Fibroblast of lung (primary cell): ENCODE measurements at places on chromosomes 3 and 15. TPM values are rescaled to one million over a fixed set of nuclear protein-coding genes. Genes with fewer than 3 reads are reported as not detected.

CYP1A2 gene
- total RNA-seq, result not detected in 2 replicates

CACNA1D gene
- total RNA-seq, result 0.17 and 0.77 TPM in 2 replicates

SNAP23 gene
- total RNA-seq, result 79.1 and 84.6 TPM in 2 replicates

C2CD4A gene
- not detected in 2 replicates for total RNA-seq

PRSS50 gene
- not detected in 2 replicates for total RNA-seq

GCNT3 gene
- total RNA-seq, result 0.17 and 0.26 TPM in 2 replicates

FSIP1 gene
- total RNA-seq, result 3.9 and 5.1 TPM in 2 replicates

VILL gene
- total RNA-seq, result 6.7 and 9.4 TPM in 2 replicates

TTLL13 gene
- under 0.01 TPM in 1 of 2 replicates, not detected in the other for total RNA-seq

SCAANT1 gene
- 1.7 TPM in 1 of 2 replicates, not detected in the other for total RNA-seq

PLXNB1 gene
- 37.2 and 44.6 TPM in 2 replicates for total RNA-seq

DPH6 gene
- 12.8 and 13.5 TPM in 2 replicates for total RNA-seq

CPA3 gene
- total RNA-seq, result not detected in 2 replicates

SH2D7 gene
- total RNA-seq, result not detected in 2 replicates

CCDC39 gene
- total RNA-seq, result under 0.01 TPM in 2 replicates

PRKAR2A gene
- 17.8 and 18.7 TPM in 2 replicates for total RNA-seq

CCR5 gene
- under 0.01 TPM in 2 replicates for total RNA-seq

KBTBD13 gene
- not detected in 2 replicates for total RNA-seq

SERPINI1 gene
- total RNA-seq, result 1.3 and 5.8 TPM in 2 replicates

ACKR2 gene
- total RNA-seq, result under 0.01 and 0.26 TPM in 2 replicates

AQR gene
- 18.2 and 19.7 TPM in 2 replicates for total RNA-seq

SRGAP3 gene
- 10.0 and 12.4 TPM in 2 replicates for total RNA-seq

- H3K4me3 ChIP-seq, result no peak overlapping the region
- no peaks in the 10 kb centered on the region for H3K27me3 ChIP-seq
- H3K36me3 ChIP-seq, result no peaks in the 10 kb centered on the region
- no peak for DNase-seq
Observed at GRCh38 chr3:4749567-4750002, 229.7 kb upstream of the BHLHE40 start.

GRCh38 chr15:52960283-52960682, 170.1 kb upstream of the ONECUT1 start:
- no peaks in the 10 kb centered on the region for H3K27me3 ChIP-seq
- H3K27ac ChIP-seq, result no peak overlapping the region
- DNase-seq, result no peak
- no peaks in the 10 kb centered on the region for H3K4me1 ChIP-seq
- no peaks in the 10 kb centered on the region for H3K36me3 ChIP-seq

GRCh38 chr3:57009802-57010201, 50.7 kb upstream of the SPATA12 start:
- no peaks in the 10 kb centered on the region for H3K36me3 ChIP-seq
- H3K4me1 ChIP-seq, result peaks cover 13% of the 10 kb centered on the region
- no peak for DNase-seq
- H3K27me3 ChIP-seq, result no peaks in the 10 kb centered on the region
- no peak overlapping the region for H3K4me3 ChIP-seq

- no peaks in the 10 kb centered on the region for H3K4me1 ChIP-seq
- no peaks in the 10 kb centered on the region for H3K36me3 ChIP-seq
- H3K4me3 ChIP-seq, result no peak overlapping the region
- H3K27ac ChIP-seq, result no peak overlapping the region
Observed at GRCh38 chr15:77628010-77628409, 4.7 kb downstream of the LINGO1 start.

DNA sequence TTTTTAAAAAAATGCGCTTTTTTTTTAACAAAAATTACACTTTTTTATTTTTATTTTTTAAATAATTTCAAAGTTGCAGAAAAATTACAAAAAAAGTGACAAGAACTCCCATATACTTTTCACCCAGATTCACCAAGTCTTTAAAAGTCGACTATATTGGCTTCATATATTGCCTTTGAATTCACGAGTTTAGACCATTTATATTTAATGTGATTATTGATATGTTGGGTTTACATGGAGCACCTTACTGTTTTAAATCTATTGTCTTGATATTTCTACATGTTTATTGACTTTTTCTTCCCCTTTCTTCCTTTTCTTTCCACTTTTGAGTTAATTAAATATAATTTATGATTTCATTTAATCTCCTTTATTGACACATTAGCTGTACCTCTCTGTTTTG, 127.2 kb downstream of the OPA1 start:
- H3K27me3 ChIP-seq, result peaks cover 5% of the 10 kb centered on the region
- DNase-seq, result no peak
- no peaks in the 10 kb centered on the region for H3K36me3 ChIP-seq
- H3K4me1 ChIP-seq, result no peaks in the 10 kb centered on the region

DNA sequence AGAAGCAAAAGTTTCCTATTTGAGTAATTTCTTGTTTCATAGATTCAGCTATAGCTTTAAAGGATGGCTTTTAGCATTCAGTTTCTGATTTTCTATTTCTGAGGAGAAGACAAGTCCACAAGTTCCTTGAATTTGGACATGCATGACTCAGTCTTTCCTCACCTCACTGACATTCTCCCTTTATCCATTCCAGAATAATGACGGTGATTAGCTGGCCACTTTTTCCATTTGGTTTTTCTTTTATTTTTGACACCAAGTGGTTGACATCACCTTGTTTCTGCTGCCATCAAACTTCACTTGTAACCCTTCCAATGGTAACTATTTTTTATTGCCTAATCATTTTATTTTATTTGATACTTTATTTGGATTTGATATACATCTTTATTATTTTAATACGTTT, 404.4 kb upstream of the KCNMB2 start:
- no peak overlapping the region for H3K27ac ChIP-seq
- no peaks in the 10 kb centered on the region for H3K4me1 ChIP-seq
- no peak overlapping the region for H3K4me3 ChIP-seq
- no peaks in the 10 kb centered on the region for H3K36me3 ChIP-seq
- DNase-seq, result peak; percentile 89
- no peaks in the 10 kb centered on the region for H3K27me3 ChIP-seq

DNA sequence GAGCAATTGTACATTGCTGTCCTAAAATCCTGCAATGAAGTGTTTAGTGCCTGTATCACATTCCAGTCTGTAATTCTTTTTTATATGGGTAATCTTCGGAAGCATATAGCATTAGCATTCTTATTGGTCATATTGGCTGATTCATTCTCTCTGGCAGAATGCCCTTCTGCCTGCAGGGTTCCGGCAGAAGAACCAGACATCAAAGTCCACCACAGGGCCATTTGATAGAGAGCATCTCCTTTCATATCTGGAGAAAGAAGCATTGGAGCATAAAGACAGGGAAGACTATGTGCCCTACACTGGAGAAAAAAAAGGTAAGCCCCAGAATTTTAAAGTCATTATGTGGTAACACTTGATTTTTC, 39.6 kb downstream of the TMOD3 start:
- peaks cover 3% of the 10 kb centered on the region for H3K36me3 ChIP-seq
- no peak overlapping the region for H3K4me3 ChIP-seq
- peaks cover 3% of the 10 kb centered on the region for H3K4me1 ChIP-seq

DNA sequence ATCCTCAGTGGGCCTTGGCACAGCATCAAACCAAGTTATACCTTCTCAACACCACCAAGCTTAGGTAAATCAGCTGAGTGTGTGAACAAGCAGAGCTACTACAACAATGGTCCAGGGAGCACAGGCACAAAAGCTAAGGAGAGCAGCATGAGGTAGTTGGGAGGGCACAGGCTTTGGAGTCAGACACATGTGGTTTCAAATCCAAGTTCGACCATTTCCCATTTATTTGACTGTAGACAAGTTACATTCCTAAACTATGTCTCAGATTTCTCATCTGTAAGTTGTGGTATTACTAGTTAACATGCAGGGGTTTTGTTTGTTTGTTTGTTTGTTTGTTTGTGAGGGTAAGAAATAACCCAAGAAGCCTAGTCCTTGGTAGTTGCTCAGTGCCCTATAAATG, 46.9 kb downstream of the MLH1 start:
- no peak overlapping the region for H3K27ac ChIP-seq
- H3K36me3 ChIP-seq, result peaks cover 6% of the 10 kb centered on the region
- peak; percentile 52 for DNase-seq
- peaks cover 2% of the 10 kb centered on the region for H3K4me1 ChIP-seq
- no peak overlapping the region for H3K4me3 ChIP-seq

DNA sequence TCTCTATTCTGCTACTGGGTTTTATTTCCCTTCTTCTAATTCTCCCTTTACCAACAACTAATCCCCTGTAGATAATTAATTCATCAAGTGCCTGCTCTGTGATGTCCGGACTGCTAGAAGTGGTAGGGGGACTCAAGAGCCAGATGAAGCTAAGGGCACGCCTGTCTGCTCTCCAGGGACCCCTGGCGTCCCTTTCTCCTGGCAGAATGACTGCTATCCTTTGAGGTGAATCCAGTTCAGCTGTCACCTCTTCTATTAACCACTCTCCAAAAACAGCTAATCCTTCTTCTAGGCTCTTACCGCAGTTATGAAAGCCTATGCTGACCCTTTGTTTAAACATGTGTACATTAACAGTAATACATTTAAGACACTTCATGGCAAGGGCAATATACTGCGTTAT, 1.4 kb upstream of the CHRNA7 start:
- H3K36me3 ChIP-seq, result no peaks in the 10 kb centered on the region
- peaks cover 9% of the 10 kb centered on the region for H3K27me3 ChIP-seq
- no peaks in the 10 kb centered on the region for H3K4me1 ChIP-seq
- DNase-seq, result no peak

GRCh38 chr15:66931768-66932633, 133.4 kb upstream of the SMAD3 start:
- H3K4me3 ChIP-seq, result no peak overlapping the region
- peak overlapping the region; percentile 5 for H3K27ac ChIP-seq
- no peaks in the 10 kb centered on the region for H3K36me3 ChIP-seq
- H3K27me3 ChIP-seq, result no peaks in the 10 kb centered on the region
- H3K4me1 ChIP-seq, result peaks cover 29% of the 10 kb centered on the region

DNA sequence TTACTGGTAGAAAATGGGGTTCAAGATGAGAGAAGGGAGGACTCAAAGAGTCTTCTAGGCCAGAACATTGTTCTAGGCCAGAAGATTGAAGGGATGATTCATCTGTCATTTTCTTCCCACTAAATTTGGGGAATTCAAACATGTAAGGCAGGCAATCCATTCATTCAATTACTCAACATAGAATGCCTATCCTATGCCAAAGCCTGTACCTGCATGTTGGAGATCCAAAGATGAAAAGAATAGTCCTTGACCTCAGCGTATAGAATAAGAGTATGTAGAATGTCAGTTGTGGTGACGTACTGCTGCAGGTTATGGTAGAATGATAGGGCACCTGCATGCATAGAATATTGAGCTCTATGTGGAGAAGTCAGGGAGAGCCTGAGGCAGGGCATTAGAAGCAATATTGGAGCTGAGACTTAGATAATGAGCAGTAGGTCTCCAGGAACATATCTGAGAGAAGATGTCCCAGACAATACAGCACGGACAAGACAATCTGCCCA, 49.7 kb downstream of the STAC start:
- H3K27ac ChIP-seq, result no peak overlapping the region
- H3K36me3 ChIP-seq, result no peaks in the 10 kb centered on the region
- no peak overlapping the region for H3K4me3 ChIP-seq
- no peak for DNase-seq

DNA sequence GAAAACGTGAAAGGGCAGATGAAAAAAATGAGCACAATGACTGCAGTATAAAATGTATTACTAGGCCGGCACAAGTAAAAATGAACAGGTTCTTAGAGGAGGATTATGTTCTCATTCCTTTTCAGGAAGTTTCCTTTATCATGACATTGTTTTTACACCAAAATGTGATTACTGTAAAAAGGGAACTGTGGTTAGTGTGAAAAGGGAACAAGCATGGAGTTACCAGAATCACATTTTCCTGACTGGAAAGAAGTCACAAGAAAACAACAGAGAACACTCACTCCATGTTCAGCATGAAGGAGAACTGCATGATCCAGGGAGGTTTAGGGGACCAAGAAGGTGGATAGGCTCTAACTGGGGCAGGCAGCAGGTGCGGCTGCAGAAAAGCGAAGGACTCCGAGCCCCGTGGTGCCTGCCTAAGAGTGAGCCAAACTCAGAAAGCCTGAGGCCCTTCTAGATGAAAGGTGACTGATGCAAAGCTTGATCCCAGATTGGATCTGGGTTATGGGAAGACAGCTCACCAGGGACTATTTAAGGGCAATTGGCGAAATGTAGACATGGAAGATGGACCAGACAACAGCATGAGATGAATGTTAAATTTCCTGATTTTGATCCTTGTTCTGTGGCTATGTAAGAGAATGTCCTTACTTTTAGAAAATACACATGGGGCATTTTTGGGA, 77.3 kb downstream of the CCR1 start:
- H3K36me3 ChIP-seq, result no peaks in the 10 kb centered on the region
- peaks cover 8% of the 10 kb centered on the region for H3K4me1 ChIP-seq
- no peak overlapping the region for H3K27ac ChIP-seq

DNA sequence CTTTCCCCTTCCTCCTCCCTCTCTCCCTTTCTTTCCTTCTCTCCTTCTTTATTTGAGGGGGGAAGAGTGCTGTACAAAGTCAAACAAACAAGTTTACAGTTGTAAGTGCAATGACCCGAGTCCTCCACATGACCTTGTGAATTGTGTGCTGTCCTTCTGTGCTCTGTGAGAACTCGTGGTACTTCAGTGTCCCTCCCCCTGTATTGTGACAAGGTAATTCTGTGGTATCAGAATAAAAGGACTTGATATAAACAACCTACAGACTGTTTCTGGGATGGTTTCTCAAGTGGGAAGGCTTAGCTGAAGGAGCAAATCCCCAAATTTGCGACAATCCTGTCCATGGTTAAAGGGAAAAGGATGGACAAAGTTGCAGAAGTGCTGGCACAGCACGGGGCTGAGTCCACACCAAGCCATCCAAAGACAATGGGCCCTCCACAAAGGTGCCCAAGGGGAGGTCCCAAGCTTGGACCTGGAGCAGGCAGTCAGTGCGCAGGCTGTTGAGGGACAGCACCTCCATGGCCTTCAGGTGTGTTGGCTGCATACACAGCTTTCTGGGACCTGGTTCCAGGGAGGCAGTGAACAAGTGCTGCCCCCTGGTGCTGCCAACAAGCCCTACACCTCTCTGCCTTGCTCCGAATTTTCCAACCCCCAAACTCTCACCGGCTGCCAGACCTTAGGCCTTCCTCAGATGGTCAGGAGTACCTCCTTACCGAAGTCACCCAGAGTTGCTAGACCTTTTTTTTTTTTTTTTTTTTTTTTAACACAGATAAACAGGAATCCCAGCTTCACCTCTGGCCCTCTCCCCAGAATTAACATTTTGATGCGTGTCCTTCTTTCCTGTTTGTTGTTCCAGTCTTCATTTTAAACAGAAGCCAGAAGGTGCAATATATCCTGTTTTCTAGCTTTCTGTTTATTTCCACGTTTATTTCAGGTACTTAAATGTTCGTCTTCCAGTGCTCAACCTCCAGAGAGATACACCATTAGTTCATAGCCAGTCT, 2.6 kb upstream of the APEH start:
- H3K36me3 ChIP-seq, result peaks cover 5% of the 10 kb centered on the region
- H3K27ac ChIP-seq, result no peak overlapping the region
- H3K4me1 ChIP-seq, result peaks cover 6% of the 10 kb centered on the region
- H3K27me3 ChIP-seq, result peaks cover 4% of the 10 kb centered on the region

- DNase-seq, result no peak
- H3K36me3 ChIP-seq, result peaks cover 1% of the 10 kb centered on the region
Observed at GRCh38 chr15:45660231-45660979, 25.6 kb downstream of the SQOR start.

- no peak overlapping the region for H3K27ac ChIP-seq
- no peak overlapping the region for H3K4me3 ChIP-seq
- no peaks in the 10 kb centered on the region for H3K36me3 ChIP-seq
- no peaks in the 10 kb centered on the region for H3K27me3 ChIP-seq
- H3K4me1 ChIP-seq, result no peaks in the 10 kb centered on the region
- DNase-seq, result no peak
Observed at GRCh38 chr3:52029053-52029452, 27.3 kb downstream of the DUSP7 start.

- no peaks in the 10 kb centered on the region for H3K4me1 ChIP-seq
- no peak overlapping the region for H3K4me3 ChIP-seq
- no peak overlapping the region for H3K27ac ChIP-seq
- H3K27me3 ChIP-seq, result no peaks in the 10 kb centered on the region
- H3K36me3 ChIP-seq, result peaks cover 3% of the 10 kb centered on the region
- DNase-seq, result peak; percentile 34
Observed at GRCh38 chr3:23888617-23889228, 28.1 kb downstream of the NKIRAS1 start.
